ENCODE measurements at places on chromosomes 6 and 20. TPM values are rescaled to one million over a fixed set of nuclear protein-coding genes. Genes with fewer than 3 reads are reported as not detected.

ASIP gene
- total RNA-seq = not detected

ASCC3 gene
- total RNA-seq = 66.5 TPM

TSBP1 gene
- not detected for total RNA-seq

APCDD1L gene
- not detected for total RNA-seq

DSP gene
- 710 TPM for total RNA-seq

SLC17A4 gene
- under 0.01 TPM for total RNA-seq

NNAT gene
- total RNA-seq = not detected

OR2J3 gene
- total RNA-seq = not detected

SPDEF gene
- 3.8 TPM for total RNA-seq

PRDM13 gene
- not detected for total RNA-seq

ME1 gene
- total RNA-seq = 31.1 TPM

DPPA5 gene
- total RNA-seq = not detected

SNX21 gene
- 16.6 TPM for total RNA-seq

TBXT gene
- not detected for total RNA-seq

ARHGAP18 gene
- 9.9 TPM for total RNA-seq

MAN1A1 gene
- 17.4 TPM for total RNA-seq

CYP21A2 gene
- total RNA-seq = not detected

SCUBE3 gene
- under 0.01 TPM for total RNA-seq

NOX3 gene
- not detected for total RNA-seq

FAM209B gene
- total RNA-seq = not detected

GGTLC1 gene
- not detected for total RNA-seq

ADAM33 gene
- total RNA-seq = not detected

RSPO4 gene
- not detected for total RNA-seq

ZKSCAN4 gene
- total RNA-seq = 4.6 TPM

NOL4L gene
- 3.6 TPM for total RNA-seq

WFDC2 gene
- 0.96 TPM for total RNA-seq

DHX35 gene
- 7.0 TPM for total RNA-seq

PI16 gene
- total RNA-seq = not detected

LAMA4 gene
- 1.4 TPM for total RNA-seq

NINL gene
- 5.3 TPM for total RNA-seq

AARS2 gene
- total RNA-seq = 11.3 TPM

SLA2 gene
- not detected for total RNA-seq

C6orf89 gene
- 27.1 TPM for total RNA-seq

AURKA gene
- 6.4 TPM for total RNA-seq

BMP6 gene
- 1.1 TPM for total RNA-seq

TRIM10 gene
- total RNA-seq = not detected

TPX2 gene
- total RNA-seq = 7.0 TPM

CD109 gene
- total RNA-seq = 95.9 TPM

PXT1 gene
- not detected for total RNA-seq

SRSF12 gene
- 1.2 TPM for total RNA-seq

B3GAT2 gene
- not detected for total RNA-seq

KCNK5 gene
- 0.21 TPM for total RNA-seq

HRH3 gene
- total RNA-seq = not detected

PACRG gene
- total RNA-seq = 2.1 TPM

RTEL1 gene
- total RNA-seq = 5.3 TPM

LGSN gene
- not detected for total RNA-seq

CNBD2 gene
- total RNA-seq = 0.64 TPM

PAK5 gene
- not detected for total RNA-seq

OR2B2 gene
- not detected for total RNA-seq

JPH2 gene
- total RNA-seq = under 0.01 TPM

POM121L2 gene
- not detected for total RNA-seq

PKHD1 gene
- under 0.01 TPM for total RNA-seq

All from tracheal epithelial cell (primary cell).